ENCODE measurements at places on chromosomes 3 and 15.

GRCh38 chr15:90059208-90059985 lies 42.9 kb downstream of the IDH2 start:
- no peaks in the 10 kb centered on the region for H3K36me3 ChIP-seq
- peak overlapping the region; percentile 29 for H3K4me3 ChIP-seq
- DNase-seq, result peak; percentile 81
- peak overlapping the region; percentile 81 for H3K27ac ChIP-seq
- H3K4me1 ChIP-seq, result peaks cover 47% of the 10 kb centered on the region
- no peaks in the 10 kb centered on the region for H3K27me3 ChIP-seq

DNA sequence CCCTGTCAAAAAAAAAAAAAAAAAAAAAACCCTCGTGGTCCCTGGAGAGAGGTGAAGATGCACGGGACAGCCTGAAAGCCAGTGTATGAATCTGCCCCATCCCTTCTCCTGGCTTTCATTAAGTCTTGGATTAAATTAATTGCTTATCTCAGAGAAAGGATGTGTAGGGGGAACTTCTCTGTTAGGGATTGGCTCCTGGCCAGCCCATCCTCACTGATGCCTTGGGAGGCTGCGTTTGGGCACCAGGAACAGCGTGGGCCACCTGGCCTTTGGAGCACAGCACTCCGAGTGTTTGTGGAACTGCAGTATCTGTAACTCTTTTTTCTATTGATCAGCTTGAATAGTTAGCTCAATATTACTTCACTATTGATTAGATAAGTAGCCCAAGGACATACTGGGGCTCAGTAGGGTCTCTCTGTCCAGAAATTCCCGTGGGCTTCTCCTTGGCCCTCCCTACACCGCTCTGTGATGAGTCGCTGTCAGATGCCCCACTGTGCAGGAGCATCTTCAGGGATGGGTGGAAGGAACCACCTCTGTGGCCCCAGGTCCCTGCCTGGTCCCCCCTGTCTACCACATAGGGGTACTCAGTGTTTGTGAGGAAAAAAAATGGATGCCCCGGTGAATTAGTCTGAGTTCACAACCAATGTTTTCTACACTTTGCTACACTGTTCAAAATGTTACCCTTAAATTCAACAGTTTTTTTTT lies 2.0 kb downstream of the PXYLP1 start:
- H3K36me3 ChIP-seq, result peaks cover 27% of the 10 kb centered on the region
- no peak overlapping the region for H3K27ac ChIP-seq
- peak overlapping the region; percentile 6 for H3K4me3 ChIP-seq
- DNase-seq, result no peak
- H3K27me3 ChIP-seq, result no peaks in the 10 kb centered on the region

DNA sequence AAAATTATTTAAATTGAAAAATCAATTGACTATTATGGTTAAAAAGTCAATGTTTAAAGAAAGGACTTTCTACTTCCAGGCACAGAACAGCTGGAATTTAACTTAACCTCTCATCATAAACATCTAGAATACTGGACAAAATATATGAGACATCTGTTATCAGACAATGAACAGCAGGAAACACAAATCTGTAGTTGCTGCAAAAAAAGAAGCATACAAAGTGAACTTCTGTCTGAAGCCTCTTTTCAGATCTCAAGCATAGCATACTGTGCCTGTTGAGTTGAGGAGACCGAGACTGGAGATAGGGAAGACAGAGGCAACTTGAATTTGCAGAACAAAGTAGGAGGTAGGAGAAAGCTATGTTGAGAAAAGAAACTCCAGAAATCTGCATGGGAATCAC lies 140.0 kb upstream of the CBLB start:
- no peak overlapping the region for H3K4me3 ChIP-seq
- no peak overlapping the region for H3K27ac ChIP-seq
- no peak for DNase-seq
- H3K27me3 ChIP-seq, result no peaks in the 10 kb centered on the region
- peaks cover 21% of the 10 kb centered on the region for H3K36me3 ChIP-seq

- no peak overlapping the region for H3K4me3 ChIP-seq
- no peaks in the 10 kb centered on the region for H3K27me3 ChIP-seq
- no peak for DNase-seq
- no peaks in the 10 kb centered on the region for H3K36me3 ChIP-seq
- no peak overlapping the region for H3K27ac ChIP-seq
These were observed 15.3 kb downstream of the P2RY14 start for GRCh38 chr3:151262871-151263525.

- no peaks in the 10 kb centered on the region for H3K36me3 ChIP-seq
- H3K27me3 ChIP-seq, result peaks cover 8% of the 10 kb centered on the region
- H3K4me3 ChIP-seq, result no peak overlapping the region
These were observed 121.5 kb upstream of the ABHD17C start for GRCh38 chr15:80573606-80574005.

GRCh38 chr3:158368271-158368670 lies 202.7 kb upstream of the MLF1 start:
- no peak overlapping the region for H3K4me3 ChIP-seq
- H3K27me3 ChIP-seq, result no peaks in the 10 kb centered on the region
- H3K36me3 ChIP-seq, result no peaks in the 10 kb centered on the region
- DNase-seq, result no peak
- no peaks in the 10 kb centered on the region for H3K4me1 ChIP-seq

DNA sequence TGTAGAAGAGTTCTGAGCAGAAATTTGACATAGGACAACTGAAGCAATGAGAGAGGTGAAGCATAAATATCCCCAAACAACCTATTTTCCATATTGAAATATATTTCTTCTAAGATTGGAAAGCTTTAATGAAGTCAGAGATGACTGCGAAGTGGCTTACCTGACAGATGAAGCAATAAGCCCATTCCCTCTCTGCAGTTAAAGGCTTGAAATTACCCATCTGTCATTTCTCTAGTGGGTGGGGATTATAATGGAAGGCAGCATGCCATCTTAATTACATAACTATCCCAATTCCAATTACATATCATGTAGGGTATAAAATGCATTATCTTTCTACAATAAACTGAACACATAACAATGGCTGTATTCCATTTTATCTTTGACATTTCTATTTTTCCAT lies 1070.5 kb downstream of the SI start:
- H3K36me3 ChIP-seq, result no peaks in the 10 kb centered on the region
- no peak for DNase-seq
- H3K27me3 ChIP-seq, result no peaks in the 10 kb centered on the region
- no peak overlapping the region for H3K4me3 ChIP-seq

GRCh38 chr3:31262201-31262600 lies 270.5 kb upstream of the STT3B start:
- no peak overlapping the region for H3K27ac ChIP-seq
- H3K36me3 ChIP-seq, result peaks cover 16% of the 10 kb centered on the region
- no peak overlapping the region for H3K4me3 ChIP-seq
- no peak for DNase-seq
- no peaks in the 10 kb centered on the region for H3K4me1 ChIP-seq

DNA sequence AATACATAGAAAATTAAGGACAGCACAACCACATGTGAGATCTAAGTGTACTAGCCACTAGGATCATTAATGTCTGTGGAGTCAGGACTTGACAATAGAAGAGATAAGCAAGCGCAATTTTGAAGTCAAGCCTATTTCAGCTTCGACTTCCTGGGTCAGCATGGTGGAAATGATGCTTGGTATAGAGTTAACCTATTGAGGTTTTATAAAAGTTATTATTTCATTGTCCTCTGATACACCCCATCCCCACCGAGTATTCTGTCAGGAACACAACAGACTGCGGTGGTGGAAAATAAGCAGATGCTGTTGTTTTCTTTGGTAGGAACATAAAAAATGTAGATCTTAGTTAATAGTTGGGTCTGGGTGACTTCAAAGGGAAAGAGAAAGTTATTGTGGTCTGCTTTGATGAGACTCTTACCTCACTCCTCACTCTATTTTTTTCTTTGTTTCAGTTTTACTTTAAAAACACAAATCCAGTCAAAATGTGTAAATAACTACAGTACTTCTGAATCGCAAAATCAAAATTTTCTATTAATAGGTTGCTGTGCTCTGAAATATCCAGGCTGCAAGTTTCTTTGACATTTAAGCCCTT lies 82.1 kb downstream of the IL5RA start:
- no peak overlapping the region for H3K4me3 ChIP-seq
- DNase-seq, result no peak
- H3K4me1 ChIP-seq, result peaks cover 7% of the 10 kb centered on the region

- H3K27ac ChIP-seq, result no peak overlapping the region
- no peaks in the 10 kb centered on the region for H3K4me1 ChIP-seq
- no peak for DNase-seq
These were observed 570.3 kb upstream of the CCDC54 start for GRCh38 chr3:106806964-106807363.
